Omental fat pad (tissue), 4 donors: ENCODE measurements at places on chromosomes 11 and 22. TPM values are rescaled to one million over a fixed set of nuclear protein-coding genes. Genes with fewer than 3 reads are reported as not detected.

- DNase-seq = peak; percentile 36
Observed at GRCh38 chr11:2196970-2197770, 25.6 kb upstream of the TH start.

- DNase-seq = no peak
Observed at GRCh38 chr11:78193806-78194205, 5.1 kb downstream of the USP35 start.

GRCh38 chr22:46998331-46998730 is 235.9 kb downstream of the TBC1D22A start:
- no peak for DNase-seq

DNA sequence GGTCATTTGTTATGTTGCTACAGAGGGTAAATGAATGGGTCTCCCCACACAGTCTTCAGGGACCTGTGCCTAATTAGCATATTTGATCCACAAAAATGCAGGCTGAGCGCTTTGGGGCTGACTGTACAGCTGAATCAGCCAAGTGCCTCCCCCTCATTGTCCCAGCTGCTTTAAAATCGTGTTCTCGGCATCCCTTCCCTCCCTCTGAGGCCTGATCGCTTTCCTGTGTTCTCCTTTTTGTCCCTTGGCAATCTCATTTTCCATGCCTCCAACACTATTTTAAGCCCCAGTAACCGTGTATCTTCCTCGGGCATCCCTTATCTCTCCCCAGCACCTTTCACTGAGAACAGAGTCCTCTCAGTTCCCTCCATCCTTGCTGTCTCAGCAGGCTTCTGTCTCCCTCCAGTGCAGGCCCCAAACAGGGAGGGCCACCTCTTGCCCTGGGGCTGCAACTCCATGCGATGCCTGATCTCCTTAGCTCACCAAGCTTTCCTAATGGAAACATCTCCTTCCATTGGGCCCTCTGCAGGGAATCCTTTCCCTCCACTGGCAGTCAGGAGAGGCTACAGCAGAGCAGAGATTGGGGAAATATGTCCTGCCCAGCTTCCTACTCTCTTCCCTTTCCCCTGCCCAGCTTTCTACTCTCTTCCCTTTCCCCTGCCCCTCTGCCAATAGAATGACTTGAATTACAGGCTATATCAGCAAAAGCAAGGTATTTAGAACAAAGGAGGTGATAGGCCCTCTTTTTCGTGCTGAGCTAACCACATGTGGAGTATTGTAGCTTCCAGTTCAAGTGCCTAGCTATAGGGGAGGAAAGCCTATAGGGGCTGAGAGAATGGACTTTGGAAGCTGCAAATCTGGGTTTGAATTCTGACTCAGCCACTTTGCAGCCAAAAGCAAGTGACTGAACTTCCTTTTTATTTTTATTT is 13.8 kb downstream of the UQCR10 start:
- DNase-seq = no peak

DNA sequence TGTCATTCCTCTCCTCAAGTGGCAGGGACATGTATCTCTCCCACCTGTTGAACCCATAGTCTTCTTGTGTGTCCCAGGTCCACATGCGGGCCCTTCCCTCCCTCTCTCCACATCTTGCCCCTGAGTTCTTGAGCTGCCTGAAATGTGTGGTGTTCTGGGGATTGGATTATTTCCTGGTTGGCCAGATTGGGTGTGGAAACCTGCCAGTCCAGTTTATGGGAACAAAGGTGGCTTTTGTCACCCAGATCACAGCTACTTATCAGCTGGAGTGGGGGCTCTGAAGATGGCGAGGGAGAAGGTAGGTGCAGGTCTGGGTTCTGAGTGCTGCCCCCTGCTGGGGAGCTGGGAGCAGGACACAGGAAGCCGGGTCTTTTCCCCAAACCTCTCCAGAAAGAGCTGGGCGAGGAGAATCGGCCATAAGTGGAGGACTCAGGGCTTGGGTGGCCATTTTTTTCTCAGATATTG is 14.2 kb downstream of the DTX4 start:
- no peak for DNase-seq

DNA sequence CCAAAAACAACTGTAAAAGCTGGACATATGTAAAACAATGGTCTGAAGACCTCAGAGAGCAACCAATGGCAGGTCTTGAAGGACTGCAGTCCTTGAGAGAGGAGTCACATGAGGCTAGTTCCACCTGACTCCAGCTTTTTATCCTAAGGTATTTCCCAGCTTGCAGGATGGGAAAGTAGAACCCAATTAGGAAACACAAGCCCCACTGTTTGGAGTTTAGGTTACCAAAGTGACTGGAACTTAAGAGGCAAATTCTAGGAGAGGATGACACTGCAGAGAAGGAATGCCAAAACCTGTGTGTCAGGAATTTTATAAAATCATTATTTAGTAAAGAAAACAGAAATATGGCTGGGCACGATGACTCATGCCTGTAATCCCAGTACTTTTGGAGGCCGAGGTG is 18.4 kb downstream of the OR2AT4 start:
- DNase-seq = no peak

DNA sequence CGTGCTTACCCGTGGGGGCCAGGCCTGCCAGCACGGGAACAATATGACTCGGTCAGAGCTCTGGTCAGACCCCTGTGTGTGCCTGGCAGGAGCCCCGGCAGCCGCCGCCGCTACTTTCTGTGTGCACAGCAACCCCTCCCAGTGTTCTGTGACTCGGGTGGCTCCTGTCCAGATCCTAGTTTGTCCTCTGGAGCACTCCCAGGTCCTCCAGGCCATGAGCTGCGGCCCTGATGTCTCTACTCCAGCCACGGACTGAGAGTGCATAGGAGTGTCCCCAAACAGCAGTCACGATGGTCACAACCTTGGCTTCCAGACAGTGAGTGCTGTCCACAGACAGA is 3.2 kb downstream of the NDUFS8 start:
- DNase-seq = no peak

DNA sequence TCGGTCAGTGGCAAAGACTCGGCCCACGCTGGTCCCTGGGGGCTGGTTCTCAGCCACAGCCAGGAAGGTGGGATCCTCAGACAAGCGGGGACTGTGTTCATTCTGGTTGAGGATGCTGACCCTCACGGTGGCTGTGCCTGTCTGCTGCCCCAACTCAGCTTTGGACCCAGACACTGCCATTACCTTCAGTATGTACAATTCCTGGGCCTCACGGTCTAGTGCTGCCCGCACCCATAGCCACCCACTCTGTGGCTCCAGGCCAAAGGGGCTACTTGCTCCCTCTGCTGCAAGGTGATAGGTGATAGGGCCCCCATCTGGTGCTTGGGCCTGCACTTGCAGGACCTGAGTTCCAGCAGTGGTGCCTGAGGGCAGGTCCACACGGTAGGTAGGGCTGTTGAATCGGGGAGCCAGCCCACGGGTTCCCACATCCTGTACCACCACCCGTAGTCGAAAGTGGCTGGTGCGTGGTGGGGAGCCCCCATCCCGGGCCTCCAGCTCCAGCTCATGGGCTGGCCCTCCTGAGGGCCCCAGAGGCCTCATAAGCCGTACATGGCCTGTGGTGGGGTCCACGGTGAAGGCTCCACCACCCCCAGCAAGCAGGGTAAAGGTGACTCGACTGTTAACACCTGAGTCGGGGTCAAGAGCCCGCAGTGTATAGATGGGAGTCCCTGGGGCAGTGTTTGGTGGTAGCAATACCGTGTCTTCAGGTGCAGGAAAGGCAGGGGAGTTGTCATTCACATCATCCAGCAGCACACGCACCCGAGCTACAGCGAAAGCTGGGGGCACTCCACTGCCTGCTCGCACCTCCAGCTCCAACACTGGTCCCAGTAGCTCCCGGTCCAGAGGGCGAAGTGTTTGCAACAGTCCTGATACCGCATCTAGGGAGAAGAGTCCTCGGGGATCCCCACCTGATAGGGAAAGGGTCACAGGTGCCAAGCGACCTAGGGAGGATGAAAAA is 13.2 kb upstream of the TPP1 start:
- DNase-seq = no peak

DNA sequence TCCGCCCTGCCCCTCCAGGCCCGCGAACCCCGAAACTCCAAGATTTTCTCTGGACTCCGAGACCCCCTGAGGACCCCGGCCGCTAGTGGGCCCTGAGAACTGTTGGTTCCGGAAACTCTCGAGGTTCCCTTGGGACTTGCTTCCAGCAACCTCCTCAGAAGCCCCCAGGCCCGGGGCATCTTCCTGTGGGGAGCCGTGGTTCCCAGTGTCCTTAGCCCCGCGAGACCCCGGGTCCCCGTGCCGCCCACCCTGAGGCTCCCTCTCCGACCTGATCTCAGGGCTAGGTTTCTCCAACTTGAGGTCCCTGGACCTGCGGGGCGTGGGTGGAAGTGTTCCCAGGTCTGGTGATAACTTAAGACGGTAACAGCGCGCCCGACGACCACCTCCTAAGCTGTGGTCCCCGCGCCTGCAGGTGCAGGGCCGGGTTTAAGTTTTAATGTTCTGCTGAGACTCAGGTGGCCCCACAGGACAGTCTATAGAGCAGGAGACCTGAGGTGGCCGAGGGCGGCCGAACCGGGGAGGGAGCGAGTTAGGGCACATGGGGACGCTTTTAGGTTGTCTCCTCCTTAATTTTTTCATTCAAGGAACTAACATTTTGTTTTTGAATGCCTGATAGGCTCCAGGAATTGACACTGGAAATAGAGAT is 720 bp downstream of the FAM118A start:
- DNase-seq = no peak

GRCh38 chr11:62004473-62004872 is 37.0 kb upstream of the FTH1 start:
- no peak for DNase-seq

- DNase-seq = no peak
Observed at GRCh38 chr22:46070215-46070802, 80.0 kb upstream of the PPARA start.

DNA sequence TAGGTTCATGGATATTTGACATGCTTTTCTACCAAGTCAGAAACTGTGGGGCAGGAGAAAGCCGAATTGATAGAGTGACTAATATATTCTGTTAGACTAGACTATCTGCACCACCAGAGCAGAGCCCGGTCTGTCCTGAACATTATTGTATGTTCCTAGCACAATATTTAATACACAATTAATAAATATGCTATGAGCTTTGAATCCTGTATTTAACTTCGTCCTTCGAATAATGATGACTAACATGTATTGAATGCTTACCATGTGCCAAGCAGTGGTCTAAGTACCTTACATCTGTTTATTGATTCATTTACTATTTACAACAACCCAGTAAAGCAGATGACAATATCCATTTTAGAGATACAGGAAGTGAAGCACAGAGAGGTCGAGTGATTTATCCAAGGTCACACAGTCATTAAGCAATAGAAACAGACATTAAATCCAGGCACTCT is 44.8 kb upstream of the ANO3 start:
- no peak for DNase-seq

Gene OR2D2
- total RNA-seq = not detected

Gene CHRDL2
- not detected for total RNA-seq

Gene NCF4
- total RNA-seq = 33.6 TPM

Gene TSPAN32
- 3.4 TPM for total RNA-seq

Gene CREB3L1
- total RNA-seq = 3.6 TPM

Gene OR52N4
- total RNA-seq = not detected

Gene CAVIN3
- total RNA-seq = 209 TPM

Gene MYEOV
- total RNA-seq = 8.9 TPM
